ENCODE measurements at places on chromosomes 3 and 15.

GRCh38 chr3:150765949-150766720, 3.2 kb upstream of the SIAH2 start:
- DNase-seq = no peak

GRCh38 chr3:64266065-64266931, 41.0 kb upstream of the PRICKLE2 start:
- no peak for DNase-seq

DNA sequence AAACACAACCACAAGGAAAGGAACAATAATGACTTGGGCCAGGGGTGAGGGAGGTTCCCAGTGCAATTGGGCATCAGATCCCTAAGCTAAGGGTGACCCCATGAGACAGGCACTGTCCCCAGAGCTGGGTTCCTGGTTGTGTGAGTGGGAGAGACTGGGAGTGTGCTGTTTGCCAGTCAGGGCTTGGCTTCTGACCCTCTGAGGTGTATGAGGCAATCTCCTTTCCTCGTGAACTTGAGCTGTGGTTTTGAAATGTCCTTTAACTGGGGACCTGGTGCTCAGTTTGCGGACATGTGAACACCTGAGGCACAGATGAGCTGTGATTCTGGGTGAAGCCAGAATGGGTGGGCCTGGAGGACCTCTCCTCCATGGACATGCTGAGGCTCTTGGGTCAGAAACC, 58.5 kb upstream of the PLXNA1 start:
- DNase-seq = no peak

GRCh38 chr3:156332304-156332703, 211.9 kb downstream of the KCNAB1 start:
- DNase-seq = no peak

- DNase-seq = no peak
These were observed 118.8 kb upstream of the GALNT15 start for GRCh38 chr3:16055606-16056211.

DNA sequence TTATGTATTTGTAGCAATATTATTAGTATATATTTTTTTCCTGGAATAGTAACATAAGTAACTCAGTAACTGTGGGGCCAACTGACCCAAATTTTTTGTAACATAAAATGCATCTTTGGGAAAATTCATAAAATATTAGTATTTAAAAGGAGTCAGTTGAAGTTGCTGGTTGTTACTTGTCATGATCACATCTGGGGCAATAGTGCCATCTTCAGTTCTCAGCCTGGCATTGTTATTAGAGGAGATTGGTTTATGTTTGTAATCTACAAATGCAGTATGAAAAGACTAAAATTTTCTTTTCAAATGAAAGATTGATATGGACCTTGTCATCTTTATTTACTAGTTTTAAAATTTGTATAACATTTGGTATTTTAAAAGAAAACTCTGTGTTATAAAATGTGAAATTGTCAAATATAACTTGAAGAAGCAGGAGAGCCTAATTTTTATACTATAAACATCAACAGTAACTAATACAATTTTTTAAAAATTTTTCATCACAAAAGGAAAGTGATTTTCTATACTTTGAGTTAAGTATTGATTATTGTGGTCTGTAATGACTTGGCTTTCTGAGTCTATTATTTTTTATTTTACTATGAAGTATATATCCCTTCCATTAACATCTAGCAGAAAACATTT, 38.8 kb upstream of the MLF1 start:
- DNase-seq = peak; percentile 64

- DNase-seq = no peak
These were observed 27.7 kb upstream of the LRRN1 start for GRCh38 chr3:3771567-3771966.

DNA sequence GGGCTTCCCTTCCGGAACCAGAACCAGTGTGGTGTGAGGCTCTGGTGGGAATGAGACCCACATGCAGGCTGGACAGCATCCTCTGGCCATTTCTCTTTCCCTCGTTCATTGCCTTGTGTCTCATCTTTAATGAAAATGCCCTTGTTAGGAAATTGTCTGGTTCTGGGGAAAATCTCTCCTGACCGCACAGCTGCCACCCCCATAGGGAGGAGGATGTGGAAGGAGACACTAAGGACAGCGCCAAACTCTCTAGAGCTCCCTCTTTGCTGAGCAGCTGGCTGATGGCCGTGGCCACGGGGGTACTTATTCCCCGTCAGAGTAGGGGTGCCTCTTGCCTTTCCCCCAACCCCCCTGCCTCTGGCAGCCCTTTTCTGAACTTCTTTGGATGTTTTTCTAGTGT, 297.6 kb upstream of the C2CD4B start:
- DNase-seq = no peak

GRCh38 chr3:16437640-16438039, 75.9 kb downstream of the RFTN1 start:
- DNase-seq = no peak

DNA sequence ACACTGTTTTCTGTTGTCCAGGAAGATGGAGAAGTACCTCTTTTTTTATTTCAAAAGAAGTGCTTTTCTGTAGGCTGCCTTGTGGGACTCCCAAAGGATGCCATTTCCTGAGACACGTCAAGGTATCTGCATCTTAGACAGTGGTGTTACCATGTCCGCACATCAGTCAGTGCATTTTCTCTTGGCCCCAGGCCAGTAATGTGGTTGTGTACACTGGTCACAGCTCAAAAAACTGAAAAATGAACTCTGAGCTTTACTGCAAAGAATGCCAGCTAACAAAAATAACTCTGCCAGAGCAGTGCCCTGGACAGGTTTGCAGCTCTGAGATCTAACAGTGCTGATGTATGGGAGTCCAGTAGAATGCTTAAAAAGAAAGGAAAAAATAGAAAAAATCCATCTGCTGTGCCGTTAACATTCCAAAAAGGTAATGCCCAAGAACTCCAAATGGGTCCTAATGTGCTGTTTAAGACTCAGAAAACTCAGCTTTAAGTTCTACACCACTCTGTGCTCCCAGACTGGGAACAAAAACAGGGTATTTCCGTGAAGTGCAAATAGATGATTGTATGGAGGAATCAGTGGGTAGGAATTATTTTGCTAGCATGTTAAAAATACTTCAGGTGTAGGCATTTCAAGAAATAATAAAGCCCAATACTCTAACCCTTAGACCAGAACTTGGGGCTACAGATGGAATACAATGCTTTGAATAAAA, 315.9 kb downstream of the FEZF2 start:
- no peak for DNase-seq

DNA sequence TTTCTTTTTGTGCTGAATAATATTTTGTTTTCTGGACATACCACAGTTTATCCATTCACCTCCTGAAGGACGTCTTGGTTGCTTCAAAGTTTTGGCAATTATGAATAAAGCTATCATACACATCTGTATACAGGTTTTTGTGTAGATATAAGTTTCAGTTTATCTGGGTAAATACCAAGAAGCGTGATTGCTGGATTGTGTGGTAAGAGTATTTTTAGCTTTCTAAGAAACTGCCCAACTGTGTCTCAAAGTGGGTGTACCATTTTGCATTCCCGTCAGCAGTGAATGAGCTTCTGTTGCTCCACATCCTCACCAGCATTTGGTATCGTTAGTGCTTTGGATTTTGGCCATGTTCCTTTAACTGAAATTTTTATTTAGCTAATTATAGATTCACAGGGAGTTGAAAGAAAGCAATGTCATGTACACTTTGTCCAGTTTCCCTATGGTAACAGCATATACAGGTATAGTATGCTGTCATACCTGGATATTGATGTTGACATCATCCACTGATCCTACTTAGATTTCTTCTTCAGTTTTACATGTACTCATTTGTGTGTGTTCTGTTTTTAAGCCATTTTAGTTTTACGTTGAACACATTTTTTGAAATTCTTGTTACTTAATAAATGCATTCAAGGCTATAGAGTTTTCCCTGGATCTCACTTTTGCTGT, 11.9 kb downstream of the ARID3B start:
- DNase-seq = no peak

GRCh38 chr3:191336833-191337232, 6.5 kb upstream of the UTS2B start:
- DNase-seq = no peak

- peak; percentile 83 for DNase-seq
These were observed 1.5 kb downstream of the MGA start for GRCh38 chr15:41661518-41662225.

- DNase-seq = no peak
These were observed 143.4 kb upstream of the TSC22D2 start for GRCh38 chr3:150264561-150265279.

DNA sequence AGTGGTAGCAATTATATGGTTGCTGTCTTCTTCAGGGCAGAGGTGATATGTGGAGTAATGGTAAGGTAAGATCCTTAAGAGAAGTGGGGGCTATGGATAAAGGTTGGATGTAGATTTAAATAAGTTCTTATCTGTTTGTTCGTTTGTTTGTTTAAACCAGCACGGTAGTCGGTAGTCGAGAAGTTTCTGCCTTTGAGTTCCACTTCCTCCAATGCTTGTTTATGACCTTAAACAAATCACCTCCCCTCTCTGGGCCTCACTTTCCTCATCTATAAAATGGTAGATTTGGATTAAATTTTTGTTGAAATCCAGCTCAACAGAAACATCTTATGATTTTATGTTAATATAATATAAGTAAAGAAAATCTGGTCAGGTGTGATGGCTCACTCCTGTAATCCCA, 11.8 kb downstream of the DAPK2 start:
- no peak for DNase-seq

DNA sequence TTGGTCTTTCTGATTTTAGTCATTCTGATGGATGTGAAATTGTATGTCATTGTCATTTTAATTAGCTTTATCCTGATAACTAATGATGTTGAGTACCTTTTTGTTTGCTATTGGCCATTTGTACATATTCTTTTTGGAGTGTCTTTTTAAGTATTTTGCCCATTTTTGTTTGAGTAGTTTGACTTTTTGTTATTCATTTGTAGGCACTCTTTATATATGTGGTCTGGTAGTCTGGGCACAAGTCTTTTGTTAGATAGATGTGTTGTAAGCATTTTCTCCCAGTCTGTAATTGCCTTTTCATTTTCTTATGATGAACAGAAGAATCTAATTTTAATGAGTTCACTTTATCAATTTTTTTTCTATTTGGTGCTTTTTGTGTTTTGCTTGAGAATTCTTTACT, 14.6 kb downstream of the GPR160 start:
- DNase-seq = no peak

DNA sequence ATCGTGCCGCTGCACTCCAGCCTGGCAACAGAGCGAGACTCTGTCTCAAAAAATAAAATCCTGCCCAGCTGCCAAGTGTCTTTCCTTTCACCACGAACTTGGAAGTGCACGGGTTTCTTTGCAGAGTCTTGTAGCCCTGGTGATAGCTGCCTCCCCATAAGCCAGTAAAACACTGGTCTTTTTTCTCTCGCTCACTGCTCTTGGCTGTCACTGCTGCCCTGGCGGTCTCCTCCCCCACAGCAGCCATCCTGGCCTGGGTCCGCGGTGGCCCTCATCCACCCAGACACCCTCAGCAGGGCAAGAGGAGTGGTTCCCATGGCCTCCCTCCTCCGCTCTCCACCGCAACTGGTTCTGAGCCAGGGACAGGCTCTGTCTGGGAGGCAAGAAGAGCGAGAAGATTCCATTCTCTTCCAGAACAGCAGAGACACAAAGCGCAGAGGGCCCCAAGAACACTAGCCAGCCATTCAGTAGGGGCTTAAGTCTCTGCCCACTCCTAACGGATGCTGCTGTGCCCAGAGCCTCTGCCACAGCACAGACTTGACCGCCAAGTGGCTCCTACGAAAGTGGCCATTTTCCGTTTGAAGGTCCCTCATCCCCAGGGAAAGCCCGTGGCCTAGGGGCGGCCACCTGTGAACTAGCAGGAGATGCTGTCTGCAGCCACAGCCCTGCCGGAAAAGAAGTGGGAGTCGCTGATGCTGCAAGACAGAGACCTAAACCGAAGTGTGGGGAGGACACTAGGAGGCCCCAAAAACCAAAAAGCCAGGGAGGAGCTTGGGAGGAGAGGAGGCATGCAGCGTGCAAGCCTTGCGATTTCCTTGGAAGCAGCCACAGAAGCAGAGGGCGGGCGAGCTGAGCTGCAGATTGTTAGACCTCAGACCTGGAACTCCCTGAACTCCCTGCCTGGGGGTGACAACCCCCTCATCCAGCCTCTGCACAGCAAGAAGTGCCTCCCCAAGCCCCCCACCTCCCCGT, 44.1 kb downstream of the KLHL25 start:
- DNase-seq = no peak

DNA sequence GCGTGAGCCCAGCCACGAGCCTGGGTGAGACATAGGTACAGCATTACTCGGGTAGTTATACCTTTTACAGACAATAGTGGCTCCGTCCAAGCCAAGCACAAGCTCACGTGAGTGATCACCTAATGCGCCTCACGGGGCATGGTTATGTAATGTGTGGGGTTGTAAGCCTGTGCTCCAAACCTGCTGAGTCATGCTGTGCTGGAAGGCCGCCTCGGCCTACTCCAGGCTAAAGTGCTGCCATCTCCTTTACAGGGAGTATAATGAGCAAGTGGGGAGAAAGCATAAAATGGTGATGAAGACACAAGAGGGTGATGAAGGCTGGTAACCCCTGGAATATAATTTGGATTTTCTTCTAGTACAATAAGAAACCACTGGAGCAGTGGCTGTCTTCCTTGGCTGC, 175.8 kb upstream of the STT3B start:
- DNase-seq = no peak

DNA sequence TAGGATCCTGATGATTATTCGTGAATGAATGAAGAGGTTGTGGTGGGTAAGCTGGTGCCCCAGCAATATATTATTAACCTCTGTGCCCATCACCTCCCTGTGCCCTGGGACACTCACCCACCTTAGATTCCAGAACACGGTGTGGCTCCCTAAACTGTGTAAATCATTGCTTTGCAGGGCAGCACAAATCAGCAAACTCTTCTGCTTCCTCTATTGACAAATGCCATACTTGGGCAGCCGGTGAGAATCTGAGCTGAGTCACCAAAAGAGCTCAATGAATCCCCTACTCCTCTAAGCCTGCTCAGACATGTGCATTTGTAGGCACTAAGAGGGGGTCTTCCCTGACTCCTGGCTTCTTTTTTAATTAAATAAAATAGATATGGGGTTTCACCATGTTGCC, 15.7 kb downstream of the UQCC5 start:
- no peak for DNase-seq

DNA sequence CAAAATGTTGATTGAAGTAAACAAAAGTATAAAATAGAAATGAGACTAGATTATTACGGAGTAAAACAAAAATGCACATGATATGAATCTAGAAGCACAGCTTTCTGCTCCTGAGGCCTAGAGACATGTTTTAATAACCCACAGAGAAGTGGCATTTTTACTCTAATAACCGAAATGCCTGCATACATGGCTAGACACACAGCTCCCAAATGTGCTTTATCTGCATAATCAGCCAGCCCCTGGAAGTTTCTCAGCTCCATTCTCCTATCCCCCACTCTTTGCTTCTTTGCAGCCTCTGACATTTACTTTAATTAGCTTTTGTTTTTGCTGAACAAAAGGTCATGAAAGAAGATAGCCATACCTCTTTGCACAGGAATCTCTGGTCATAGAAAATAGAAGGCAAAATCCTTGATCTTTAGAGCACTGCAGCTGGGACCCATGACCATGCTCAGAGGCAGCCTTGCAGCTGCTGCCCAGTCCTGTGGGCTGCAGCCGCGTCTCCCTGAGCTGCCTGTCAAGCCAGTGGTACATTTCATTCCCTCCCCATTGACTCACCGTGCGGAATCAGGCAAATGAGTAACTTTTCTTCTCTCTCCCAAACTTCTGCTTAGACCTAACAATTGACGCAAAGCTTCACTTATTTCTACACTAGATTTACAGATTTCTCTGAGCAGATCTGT, at the start of gene VEPH1:
TSS of gene VEPH1 (minus strand) at position 501 of the 680 bp plus-strand sequence. CDS start 8,067 bp downstream, outside the sequence.
- DNase-seq = no peak

Data from AML-193 (cell line).